Stimulated activated CD4-positive, alpha-beta T cell treated with anti-CD3 and anti-CD28 coated beads, Interleukin-1b, Interleukin-23, amount 100 ng/mL, for 48 hours (primary cell): ENCODE measurements at places on chromosomes 4 and X.

GRCh38 chr4:8267077-8267476 is 2.5 kb upstream of the HTRA3 start:
- DNase-seq, result peak; percentile 42

- DNase-seq, result no peak
Observed at GRCh38 chr4:84530454-84530853, 31.4 kb upstream of the NKX6-1 start.

GRCh38 chr4:30402276-30402675 is 317.9 kb upstream of the PCDH7 start:
- no peak for DNase-seq

DNA sequence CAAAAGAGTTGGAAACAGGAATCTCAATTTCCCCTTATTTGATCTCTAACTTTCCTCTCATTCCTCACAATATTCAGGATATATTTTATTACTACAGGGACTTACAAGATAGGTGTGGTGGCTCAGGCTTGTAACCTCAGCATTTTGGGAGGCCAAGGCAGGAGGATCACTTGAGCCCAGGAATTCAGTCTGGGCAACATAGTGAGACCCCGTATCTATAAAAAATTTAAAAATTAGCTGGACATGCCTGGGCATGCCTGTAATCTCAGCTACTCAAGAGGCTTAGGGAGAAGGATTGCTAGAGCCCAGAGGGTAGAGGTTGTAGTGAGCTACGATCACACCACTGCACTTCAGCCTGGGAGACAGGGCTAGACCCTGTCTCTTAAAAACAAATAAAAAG is 200.4 kb downstream of the CAMK2D start:
- DNase-seq, result no peak

DNA sequence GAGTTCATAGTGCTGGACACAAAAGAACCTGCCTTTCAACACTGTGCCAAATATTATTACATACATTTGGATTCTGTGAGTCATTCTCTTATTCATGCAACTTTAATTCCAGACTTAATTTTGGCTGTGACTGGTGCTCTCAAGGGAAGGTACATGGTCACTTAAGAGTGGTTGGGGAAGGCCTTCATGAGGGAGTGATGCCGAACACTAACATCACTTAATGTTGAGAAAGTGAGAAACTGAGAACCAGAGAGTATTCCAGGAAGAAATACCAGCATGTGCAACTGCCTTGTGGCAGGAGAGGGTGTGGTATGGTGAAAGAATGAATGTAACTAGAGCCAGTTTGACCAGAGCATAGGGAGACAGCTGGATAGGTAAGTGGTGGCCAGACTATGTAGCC is 41.5 kb upstream of the FHDC1 start:
- DNase-seq, result no peak

- DNase-seq, result no peak
Observed at GRCh38 chr4:79088946-79089691, 149.9 kb upstream of the PAQR3 start.

DNA sequence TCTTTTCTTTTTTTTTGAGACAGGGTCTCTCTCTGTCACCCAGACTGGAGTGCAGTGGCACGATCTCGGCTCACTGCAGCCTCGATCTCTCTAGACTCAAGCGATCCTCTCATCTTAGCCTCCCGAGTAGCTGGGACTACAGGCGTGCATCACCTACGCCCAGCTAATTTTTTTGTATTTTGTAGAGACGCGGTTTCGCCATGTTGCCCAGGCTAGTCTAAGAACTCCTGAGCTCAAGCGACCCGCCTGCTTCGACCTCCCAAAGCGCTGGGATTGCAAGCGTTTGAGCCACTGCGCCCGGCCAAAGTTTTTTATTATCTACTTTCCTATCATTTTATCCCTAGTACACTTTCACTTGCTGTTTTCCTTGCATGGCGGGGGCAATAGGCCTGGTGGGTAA is 1.4 kb downstream of the UBA6 start:
- no peak for DNase-seq

GRCh38 chrX:111634823-111635729 is 45.9 kb upstream of the ALG13 start:
- no peak for DNase-seq

DNA sequence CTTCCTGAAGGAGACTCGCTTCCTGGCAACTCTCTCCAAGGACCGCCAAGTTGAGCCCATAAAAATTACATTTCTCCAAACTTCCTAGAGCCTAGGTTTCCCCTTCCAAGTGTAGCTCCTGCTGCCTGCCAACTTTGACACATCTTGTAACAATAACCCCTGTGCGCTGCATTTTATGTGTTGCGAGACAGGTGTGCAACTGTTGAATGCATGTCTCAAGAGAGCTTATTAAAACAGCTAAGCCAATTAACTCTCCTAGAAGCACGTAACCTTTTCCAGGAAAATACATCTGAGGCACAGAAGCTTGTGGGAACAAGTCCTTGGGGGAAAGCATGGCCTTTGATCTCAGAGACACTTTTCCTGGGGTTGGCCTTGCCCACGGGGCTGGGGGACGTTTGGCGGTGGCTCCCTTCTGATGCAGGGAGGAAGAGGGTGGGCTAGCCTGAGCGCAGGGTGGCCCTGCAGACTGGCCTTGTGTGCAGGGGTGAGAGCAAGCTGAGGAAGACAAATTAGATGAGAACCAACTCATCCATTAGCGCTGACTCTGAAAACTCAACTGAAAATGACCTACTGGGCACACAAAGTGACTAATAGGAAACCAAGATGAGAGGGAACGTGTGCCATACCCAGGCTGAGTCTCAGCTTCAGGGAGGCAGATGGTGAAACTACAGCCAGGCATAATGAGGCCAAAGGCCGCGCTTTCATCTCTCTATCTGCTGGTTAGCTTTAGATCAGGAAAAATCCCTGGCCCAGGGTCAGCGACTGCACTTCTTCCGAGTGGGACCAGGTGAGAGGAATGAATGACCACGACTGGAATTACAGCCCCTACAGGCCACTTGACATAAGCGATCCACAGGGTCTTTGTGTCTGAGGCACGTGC is 75.3 kb downstream of the ENPP6 start:
- no peak for DNase-seq

GRCh38 chr4:156294577-156294976 is 340.9 kb upstream of the CTSO start:
- DNase-seq, result no peak

DNA sequence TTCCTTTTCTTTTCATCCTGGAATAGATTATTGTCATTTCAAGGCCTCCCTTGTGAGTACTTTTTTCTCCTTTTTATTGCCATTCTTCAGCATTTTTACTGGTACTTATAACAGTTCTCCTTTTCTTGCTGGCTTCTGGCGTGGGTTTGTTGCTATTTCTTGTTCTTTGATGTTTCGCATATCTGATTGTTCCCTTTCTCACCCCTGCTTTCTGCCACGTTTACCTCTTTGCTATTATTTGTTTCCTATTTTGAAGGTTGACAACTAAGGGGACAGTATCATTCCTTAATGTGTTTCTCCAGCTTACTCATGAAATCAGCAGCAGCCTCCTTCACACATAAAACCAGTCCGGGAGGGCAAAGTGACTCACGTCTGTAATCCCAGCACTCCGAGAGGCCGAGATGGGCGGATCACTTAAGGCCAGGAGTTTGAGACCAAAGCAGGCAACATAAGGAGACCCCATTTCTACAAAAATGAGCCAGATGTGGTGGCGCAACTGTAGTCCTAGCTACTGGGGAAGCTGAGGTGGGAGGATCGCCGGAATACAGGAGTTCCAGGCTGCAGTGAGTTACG is 72.6 kb downstream of the DMD start:
- DNase-seq, result no peak

DNA sequence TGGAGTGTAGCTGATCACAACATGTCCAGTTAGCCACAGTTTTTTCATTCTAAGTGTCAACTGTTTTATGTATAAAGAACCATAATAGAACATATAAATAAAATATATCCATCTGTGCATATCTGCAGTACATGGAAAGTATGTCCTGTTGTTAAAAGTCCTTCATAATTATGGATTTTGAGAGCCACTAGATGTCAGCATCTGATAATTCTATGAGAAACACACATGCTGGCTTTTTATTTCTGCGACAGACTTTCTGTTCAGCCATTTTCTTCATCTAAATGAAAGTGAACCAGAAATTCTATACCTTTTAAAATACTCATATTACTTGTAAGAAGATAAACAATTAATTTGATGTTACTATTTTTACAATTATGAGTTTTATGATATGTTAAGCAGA is 251.5 kb downstream of the GPM6A start:
- no peak for DNase-seq

DNA sequence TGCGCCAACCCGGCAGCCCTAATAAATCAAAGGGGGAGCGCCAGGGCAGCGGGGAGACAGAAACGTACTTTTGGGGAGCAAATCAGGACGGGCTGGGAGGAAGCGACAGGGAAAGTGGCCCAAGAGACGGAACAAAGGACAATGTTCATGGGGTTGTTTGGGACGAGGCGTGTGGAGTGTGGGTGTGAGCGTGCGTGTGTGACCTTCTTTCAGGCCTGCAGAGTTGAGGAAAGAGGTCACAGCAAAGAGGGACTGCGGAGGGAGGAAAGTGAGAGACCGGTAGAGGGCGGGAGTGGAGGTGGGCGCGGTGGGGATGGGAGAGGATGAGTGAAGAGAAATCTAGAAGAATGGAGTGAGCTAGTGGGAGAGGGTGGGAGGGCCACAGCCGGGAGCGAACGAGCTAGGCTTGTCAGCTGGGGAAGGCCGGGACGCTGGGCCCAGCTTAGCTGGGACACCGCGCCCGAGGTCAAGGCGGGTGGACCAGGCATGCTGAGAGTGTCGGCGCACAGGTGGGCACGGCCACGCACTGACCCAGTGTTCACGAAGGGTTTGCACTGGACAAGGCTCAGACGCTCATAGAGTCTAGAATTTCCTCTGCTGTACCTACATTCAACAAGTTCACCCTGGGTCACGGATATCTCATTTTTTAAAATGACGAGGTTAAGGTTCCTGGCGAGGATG is 14.7 kb upstream of the PITX2 start:
- no peak for DNase-seq

GRCh38 chrX:636981-637659 is 6.5 kb downstream of the SHOX start:
- no peak for DNase-seq

DNA sequence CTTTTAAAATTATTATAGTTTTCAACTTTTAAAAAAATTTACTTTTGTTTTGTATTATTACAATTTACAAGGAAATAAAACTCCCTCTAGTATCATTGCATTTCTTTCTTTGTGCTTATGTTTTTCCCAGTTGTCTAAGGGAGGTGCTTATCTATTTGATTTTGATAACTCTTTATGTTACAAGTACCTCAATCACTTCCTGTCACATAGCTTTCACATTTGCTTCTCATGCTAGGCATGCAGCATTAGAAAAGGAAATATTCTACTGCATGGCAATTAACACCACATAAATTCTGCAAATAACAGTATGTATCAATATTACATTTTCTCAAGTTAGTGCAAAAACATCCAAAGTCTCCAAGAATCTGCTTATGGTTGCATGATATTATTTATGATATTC is 180.3 kb upstream of the HS3ST1 start:
- no peak for DNase-seq

DNA sequence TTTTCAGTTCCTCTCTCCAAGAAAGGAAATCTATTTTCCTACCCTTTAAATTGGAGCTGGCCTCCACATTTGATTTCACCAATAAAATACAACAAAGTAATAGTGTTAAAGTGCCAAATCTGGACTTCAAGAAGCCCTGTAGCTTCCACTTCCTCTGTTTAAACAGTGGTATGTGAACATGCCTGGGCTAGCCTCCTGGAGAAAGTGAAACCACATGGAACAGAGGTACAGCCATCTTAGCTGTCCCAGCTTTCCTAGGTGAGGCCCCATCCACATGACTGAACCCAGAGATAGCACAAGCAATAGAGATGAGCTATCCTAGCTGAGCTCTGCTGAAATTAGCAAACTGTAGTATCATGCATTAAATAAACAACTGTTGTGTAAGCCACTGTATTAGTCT is 131.8 kb upstream of the VCX start:
- no peak for DNase-seq

DNA sequence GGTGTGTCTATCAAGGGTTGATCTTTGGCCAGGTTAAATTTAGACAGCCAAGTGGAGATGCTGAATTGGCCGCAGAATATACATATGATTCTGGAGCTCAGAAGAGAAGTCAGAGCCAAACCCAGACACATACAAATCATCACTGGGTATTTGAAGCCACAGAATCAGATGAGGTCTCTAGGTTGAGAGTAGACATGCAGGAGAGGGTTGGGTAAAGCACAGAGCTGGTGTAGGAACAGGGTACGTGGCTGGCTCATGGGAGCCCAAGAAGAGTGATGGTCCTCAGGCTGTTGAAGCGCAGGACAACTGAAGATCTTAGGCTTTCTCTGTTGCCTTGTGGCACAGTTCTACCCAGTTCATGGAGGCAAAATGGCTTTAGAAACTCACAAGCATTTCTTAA is 37.7 kb downstream of the ADAMTS3 start:
- no peak for DNase-seq

DNA sequence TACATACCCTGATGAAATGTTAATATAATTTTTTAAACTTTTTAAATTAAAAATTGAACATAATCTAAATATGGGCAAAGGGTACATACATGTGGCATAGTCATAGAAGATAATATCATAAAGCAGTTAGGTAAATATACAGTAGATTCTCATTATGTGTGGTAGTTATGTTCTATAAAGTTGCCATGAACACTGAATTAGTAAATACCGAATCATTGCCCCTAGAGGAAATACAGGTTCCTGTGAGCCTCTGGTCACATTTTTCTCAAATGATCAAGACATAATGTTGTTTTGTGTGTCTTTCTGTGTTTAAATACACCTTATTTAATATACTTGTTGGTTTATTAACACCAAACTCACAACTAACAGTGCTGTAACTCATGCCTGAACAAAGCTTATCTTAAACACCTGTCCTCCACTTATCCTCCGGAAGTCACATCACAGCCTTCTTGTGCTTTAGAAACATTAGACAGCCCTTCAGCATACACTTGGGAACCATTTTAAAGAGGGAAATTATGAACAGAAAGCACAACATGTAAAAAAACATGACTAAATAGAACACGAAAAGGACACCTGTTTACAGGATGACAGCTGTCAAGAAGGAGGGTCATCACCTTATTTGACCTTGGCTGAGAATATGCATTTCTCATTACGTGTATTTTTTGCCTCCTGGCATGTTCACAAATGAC is 169.4 kb upstream of the NAP1L5 start:
- no peak for DNase-seq

- DNase-seq, result no peak
Observed at GRCh38 chr4:156660465-156660864, 311.1 kb downstream of the PDGFC start.

- DNase-seq, result no peak
Observed at GRCh38 chr4:18869166-18869565, 847.6 kb upstream of the LCORL start.

GRCh38 chrX:122817321-122817955 is 366.6 kb upstream of the GRIA3 start:
- no peak for DNase-seq

DNA sequence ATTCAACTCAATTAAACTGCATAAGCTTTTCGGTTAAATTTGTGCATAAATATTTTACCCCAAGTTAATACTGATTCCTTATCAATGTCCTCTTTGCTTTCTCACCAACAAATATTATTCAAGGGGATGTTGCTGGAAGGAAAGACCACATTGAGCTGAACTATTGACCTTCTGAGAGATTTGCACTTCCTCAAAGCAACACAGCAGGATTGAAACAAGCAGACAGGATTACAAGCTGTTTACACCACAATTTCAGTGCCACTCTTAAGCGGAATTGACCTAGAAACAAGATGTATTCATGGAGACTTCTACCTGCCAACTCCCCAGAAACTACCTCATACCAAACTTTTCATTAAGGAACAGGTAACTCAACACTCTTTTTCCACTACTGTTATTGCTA is 96.5 kb upstream of the DUSP21 start:
- no peak for DNase-seq
